ENCODE measurements at places on chromosomes 7 and 10. TPM values are rescaled to one million over a fixed set of nuclear protein-coding genes. Genes with fewer than 3 reads are reported as not detected.

DNA sequence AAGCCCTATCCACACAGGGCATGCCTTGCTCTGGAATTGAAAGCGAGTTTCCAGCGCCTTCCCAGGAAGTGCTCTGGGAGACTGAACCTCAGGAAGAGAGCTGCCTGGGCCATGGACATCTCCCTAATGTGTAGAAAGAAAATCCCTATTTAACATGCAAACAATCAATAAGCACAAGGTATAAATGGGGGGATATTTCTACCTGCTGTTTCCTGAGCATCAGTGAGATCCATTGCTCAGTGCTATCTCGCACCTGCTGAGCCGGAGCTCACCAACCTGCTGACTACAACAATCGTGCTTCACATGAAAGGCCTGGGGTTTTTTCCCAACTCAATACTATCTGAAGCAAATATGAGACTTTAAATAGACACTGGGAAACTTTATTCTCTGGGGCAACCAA lies 584.0 kb downstream of the GLRX3 start:
- DNase-seq = no peak

- DNase-seq = no peak
These were observed 53.9 kb upstream of the SFMBT2 start for GRCh38 chr10:7464691-7465090.

DNA sequence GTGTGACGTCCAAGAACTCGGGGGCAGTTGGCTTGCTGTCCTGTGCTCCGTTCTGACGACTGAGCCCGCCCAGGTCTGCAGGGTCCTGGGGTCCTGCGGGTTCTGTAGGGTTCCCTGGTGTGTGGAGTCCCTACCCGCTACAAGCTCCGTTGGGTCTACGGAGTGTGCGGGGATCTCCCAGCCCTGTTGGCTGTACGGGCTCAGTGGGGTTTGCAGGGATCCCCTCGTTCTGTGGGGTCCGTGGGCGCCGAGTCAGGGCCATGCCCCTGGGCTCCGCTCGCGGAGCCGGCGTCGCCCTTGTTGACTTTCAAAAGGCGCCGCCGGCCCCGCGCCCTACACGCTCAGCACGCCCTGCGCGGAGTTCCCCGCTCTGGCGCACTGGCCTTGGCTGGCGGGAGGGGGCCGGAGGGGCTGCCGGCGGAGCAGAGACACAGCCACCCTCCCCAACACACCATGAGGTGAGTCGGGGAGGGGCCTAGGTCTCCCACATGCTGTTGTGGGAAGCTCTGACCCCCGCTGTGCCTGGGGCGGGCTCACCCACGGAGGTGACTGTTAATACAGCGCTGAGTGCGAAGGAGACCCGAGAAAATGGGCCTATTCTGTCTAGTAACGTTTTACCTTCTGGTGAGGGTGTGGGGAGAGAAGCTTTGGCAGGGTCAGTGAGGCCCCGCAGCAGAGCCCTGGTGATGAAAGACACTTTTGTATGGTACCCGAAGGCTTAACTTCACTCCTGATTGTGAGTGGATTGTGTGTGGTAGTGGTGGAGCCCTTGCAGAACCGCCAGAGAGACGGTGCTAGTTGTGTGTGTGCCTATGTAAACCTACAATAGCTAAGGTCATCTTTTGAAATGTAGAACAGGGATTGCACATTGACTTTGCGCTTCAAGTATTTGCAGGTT lies 8.1 kb downstream of the TASOR2 start:
- no peak for DNase-seq

Gene YAE1
- total RNA-seq = 53.6 TPM

GRCh38 chr7:132779164-132779563 lies 202.9 kb upstream of the PLXNA4 start:
- DNase-seq = no peak

Gene TACC2
- 21.2 TPM for total RNA-seq

Gene LRIT1
- total RNA-seq = not detected

- DNase-seq = no peak
These were observed 453 bp upstream of the GALNT17 start for GRCh38 chr7:71131256-71132126.

DNA sequence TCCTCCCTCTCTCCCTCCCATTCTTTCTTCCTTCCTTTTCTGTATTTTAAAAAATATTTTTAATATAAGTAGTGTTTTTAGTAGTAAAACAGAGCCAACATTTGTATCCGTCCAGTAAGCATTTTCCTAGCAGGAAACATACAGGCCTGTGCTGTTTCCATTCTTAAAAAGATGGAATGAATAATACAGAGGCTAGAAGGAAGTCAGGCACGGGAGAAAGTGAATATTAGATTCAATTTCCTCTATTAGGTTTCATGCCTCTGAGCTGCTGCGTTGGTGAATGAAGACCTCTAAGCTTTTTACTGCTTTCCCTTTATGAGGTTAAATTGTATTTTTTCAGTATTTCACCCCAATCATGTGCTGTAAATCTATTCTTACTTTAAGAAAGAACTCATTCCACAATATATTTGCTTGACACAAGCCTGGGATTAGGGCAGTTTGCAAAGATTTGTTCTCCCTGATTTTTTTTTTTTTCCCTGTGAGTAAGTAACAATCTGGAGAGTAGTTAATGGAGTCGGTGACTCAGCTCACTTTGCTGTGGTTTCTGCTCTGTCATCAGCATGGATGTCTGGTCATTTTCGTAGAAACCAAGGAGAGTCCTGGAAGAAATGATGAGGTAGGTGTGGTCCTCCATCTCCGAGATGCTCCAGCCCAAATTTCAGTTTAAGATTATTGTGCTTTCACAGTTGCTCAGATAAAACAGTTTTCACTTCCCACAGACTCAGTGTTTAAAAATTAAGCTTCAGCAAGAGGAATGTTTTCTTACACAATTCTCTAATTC lies 76.1 kb upstream of the PITRM1 start:
- DNase-seq = peak; percentile 54

Gene HSPA12A
- total RNA-seq = 24.4 TPM

Gene MEST
- total RNA-seq = 259 TPM

- DNase-seq = no peak
These were observed 7.7 kb upstream of the ABCB1 start for GRCh38 chr7:87608431-87608830.

Gene ADAM22
- 32.5 TPM for total RNA-seq

DNA sequence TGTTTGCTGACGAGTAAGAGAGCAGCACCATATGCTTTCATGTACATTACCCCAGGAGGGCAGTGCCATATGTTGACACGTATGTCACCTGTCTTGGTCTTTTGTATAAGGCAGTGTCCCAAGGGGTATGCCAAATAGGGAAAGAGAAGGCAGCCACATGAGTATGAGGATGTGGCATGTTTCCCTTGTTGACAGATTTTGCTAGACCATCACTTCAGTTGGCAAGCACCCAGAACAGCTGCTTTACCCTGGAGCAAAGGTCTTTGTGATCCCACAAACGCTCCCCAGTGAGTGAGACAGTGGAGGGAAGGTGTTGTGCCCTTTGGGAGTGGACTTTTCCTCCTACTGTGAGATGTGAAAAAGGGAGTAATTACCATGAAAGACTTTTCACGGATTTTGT lies 350.1 kb downstream of the ETV1 start:
- no peak for DNase-seq

- DNase-seq = no peak
These were observed 246.0 kb upstream of the KMT2E start for GRCh38 chr7:104767826-104768536.

Gene PHTF2
- total RNA-seq = 52.1 TPM

- DNase-seq = no peak
These were observed 306.3 kb downstream of the FZD1 start for GRCh38 chr7:91570560-91570959.

DNA sequence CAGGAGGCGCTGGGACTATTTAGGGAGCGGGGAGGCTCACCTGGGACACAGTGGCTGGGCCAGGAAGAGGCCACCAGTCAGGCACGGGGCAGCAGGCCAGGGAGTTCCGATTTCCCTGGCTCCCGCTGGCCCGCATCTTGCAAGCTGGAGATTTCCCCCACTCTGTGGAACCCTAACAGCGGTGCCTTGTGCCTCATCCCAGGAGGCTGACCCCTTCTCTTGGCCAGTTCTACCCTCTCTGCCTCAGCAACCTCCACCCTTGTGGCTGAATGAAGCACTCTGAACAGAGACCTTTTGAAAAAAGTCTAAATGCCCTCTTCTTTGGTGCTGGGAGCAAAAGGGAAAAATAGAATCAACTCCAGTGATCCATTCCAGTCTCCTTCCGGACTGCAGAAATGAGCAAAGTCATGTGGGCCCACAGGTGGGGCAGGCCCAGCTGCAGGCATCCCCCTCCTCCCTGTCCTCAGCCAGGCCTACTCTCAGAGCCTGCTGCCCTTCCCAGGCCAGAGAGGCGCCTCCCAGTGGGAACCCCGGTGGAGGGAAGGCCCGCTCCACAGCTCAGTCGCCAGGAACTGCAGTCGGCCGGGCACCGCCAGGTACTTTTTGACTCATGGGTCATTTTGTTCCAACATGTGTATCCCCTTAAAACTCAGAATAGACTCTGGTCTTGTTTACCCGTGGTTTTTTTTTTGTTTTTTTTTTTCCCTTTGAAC lies 155.5 kb downstream of the ZNF248 start:
- no peak for DNase-seq

Gene KAZALD1
- 27.0 TPM for total RNA-seq

Gene DYNC1I1
- total RNA-seq = 2.2 TPM
